Stimulated activated CD8-positive, alpha-beta memory T cell treated with anti-CD3 and anti-CD28 coated beads, Interleukin-2, amount 100 ng/mL, for 48 hours (primary cell): ENCODE measurements at places on chromosomes 3 and 15.

- DNase-seq, result no peak
These were observed 18.1 kb upstream of the AGBL1 start for GRCh38 chr15:86061581-86061980.

DNA sequence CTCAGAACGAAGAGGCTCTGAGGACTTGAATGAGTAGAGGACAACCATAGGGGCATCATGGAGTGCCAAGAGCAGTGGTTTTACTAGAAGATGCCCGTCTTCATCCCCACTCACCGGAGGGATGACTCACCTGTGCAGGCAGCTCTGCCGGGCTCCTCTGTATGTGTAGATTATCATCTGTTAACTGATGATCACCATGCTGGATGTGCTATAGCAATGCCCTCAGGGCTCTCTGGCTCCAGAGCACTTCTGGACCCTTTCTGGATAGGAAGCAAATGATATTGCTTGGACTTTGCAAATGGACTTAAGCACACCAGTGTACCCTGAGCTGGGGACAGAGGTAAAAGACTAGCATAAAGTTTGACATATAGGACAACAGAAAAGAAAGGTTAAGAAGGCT lies 10.2 kb upstream of the TGFBR2 start:
- DNase-seq, result no peak

GRCh38 chr3:24128199-24129005 lies 183.3 kb downstream of the NR1D2 start:
- DNase-seq, result no peak

DNA sequence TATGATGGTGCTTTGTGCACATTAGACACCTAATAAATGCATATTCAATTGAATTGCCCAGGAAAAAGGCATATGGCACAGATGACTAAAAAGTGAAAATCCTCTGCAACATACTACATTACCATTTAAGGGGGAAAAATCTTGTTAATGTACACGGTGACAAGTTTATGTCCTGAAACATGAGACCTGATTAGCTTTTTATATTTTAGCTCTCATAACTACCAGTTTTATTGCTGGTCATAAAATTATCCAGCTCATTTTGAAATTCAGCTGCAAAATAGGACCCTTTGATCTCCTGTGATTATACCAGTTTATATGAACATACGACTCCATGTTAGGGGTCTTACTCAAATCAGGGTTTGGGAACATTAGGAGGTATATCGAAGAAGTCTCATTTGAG lies 684.6 kb upstream of the CCDC54 start:
- DNase-seq, result no peak

DNA sequence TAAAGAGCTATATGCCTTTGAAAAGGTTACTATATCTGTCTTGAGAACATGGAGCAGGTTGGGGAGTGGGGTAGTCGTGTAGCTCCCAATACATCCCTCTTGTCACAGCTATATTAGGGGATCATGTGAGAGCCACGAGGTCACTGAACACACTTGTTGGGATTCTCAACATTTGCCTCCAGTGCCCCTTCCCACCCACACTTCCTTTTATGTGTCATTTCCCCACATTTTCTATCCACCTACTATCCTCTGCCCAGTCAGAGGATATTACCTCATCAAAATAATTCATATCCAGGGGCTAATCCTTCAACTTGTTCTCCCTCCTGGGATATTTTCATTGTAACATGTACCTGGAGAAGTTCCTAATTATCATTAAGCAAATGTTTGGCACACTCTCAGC lies 85.0 kb downstream of the CYP19A1 start:
- no peak for DNase-seq

DNA sequence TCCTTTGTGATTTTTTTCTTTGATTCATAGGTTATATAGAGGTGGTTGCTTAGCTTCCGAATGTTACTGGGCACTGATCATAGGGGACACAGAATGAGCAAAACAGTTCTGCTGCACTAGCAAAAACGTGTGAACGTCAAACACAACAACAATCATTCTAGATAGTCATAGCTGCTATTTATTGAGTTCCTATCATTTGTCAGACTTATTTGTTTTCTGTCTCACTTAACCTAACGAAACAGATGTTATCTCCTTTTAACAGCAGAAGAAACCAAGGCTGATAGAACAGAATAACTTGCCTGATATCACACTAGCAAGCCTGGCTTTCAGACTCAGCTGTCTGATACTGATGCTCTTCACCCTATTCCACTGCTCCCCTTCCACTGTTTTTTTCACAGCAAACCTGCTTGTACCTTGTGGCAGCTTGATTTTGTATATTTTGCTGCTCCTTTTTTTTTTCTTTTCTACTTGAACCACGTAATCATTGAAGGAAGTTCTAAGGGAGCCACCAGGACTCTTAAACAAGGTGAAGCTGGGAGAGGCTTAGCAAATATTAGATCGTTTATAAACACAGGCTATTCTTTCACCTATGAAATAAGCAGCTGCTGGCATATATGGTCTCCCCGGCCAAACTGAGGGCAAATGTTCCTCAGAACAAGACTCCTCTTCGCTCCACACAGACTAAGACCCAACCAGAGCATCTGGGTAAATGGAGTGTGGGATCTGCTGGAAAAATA lies 78.8 kb downstream of the MCF2L2 start:
- DNase-seq, result no peak

DNA sequence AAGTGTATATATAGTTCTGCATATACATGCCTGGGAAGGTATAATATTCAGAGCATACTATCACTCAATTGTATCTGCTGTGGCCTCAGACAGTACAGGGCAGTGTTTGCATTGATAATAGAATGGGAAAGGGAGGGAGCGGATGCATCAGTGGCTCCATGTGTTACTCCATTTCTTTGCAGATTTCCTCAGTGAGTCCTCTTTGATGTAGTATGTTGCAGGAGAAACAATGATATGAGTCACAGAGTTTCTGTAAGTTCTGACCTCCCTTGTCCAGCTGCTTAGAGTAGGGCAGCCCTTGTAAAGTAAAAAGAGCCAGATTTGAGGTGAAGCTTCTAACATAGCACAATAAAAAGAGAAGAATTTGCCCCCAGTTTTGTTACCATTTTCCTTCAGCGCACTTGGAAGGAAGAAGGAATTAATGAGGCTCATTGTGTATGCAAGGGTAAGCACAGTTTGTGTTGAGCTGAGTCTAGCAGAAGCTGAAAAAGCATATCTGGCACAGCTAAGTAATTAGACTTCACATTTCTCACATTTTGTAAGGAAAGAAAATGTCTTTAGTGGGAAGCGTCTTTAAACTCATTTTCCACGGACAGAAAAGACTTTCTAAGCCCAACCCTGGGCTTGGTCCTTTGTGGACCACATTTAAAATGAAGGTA lies 555.8 kb upstream of the IL12A start:
- no peak for DNase-seq

GRCh38 chr15:77858792-77859490 lies 218.6 kb downstream of the TBC1D2B start:
- DNase-seq, result no peak

GRCh38 chr15:88646951-88647350 lies 8.1 kb downstream of the ISG20 start:
- no peak for DNase-seq

- DNase-seq, result no peak
These were observed 582.8 kb upstream of the CCDC54 start for GRCh38 chr3:106794442-106794841.

- DNase-seq, result no peak
These were observed 580.6 kb upstream of the ADAMTS9 start for GRCh38 chr3:65268426-65268825.

DNA sequence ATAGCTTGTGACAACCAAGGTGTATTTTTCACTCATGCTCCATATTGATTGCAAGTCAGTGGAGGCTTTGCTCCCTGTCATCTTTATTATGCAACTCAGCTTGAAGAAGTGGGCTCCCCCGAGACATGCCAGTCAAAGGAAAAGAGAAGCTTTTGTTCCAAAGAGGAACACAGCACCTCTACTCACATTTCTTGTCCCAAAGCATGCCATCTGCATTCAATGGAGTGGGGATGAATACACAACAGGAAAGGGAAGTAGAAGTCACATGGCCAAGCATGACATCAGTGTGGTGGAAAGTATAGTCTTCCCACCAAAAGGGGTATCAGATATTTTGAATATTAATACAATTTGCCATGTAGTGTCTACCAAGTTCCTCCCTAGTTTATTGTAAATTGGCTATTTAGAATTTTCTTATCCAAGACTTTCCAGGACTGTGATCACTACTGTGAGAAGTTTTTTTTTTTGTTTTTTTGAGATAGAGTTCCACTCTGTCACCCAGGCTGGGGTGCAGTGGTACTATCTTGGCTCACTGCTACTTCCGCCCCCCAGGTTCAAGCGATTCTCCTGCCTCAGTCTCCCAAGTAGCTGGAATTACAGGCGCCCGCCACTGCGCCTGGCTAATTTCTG lies 114.5 kb downstream of the GMPS start:
- no peak for DNase-seq

GRCh38 chr3:177574222-177574856 lies 377.1 kb upstream of the TBL1XR1 start:
- no peak for DNase-seq

DNA sequence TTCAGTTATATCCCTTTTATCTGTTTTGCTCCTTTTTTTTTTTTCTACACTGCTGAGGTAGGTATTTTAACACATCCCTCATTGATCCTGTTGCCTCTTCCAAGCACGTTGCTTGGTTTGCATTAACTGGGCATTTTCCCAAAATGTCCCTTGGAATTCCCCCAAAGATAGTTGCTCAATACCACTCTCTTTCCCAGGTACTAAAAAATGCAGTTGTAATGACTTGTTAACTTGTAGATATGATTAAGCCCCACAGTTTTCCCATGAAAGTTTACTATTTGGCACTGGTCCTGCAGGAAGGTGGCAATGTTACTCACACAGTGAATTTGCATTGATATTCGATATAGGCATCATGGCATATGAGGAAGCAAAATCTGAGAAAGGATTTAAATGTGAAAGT lies 67.1 kb downstream of the GRM7 start:
- no peak for DNase-seq
